Astrocyte (in vitro differentiated cells and primary cell): ENCODE measurements at places on chromosomes 12 and 14.
A peak's percentile ranks its signal among the peaks of the same experiment; 100 is the strongest.

GRCh38 chr14:91893669-91894068, 26.3 kb upstream of the TC2N start:
- no peak overlapping the region for H3K4me3 ChIP-seq
- no peak for DNase-seq
- no peaks in the 10 kb centered on the region for H3K36me3 ChIP-seq
- peaks cover 3% of the 10 kb centered on the region for H3K27me3 ChIP-seq
- H3K27ac ChIP-seq = no peak overlapping the region

DNA sequence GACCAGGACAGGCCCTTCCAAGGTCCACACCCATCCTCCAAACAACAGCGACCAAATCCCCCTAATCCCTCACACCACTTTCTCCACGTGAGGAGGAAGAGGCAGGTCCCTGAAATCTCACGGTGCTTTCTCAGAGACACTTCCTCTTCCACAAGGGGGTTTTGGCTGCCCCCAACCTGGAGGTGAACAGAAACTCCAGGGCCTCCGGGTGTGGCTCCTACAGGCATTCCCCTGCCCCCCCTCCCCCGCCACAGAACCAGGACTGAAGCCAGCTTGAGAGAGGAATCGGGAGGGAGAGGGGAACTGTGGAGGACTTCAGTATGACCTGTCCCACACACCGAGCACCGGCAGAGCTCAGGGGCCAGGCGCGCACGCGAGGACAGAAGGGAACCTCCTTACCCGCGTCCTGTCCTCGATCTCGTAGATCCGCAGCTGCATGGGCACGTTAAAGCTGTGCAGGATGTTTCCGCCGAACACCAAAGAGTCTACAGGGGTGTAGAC, 60.2 kb downstream of the KDM2B start:
- H3K4me3 ChIP-seq = no peak overlapping the region
- no peak overlapping the region for H3K27ac ChIP-seq
- H3K4me1 ChIP-seq = no peaks in the 10 kb centered on the region
- DNase-seq = no peak
- H3K27me3 ChIP-seq = no peaks in the 10 kb centered on the region

GRCh38 chr12:108838194-108839017, 19.0 kb downstream of the SSH1 start:
- peak; percentile 100 for DNase-seq
- peak overlapping the region; percentile 97 for H3K27ac ChIP-seq
- no peaks in the 10 kb centered on the region for H3K27me3 ChIP-seq

DNA sequence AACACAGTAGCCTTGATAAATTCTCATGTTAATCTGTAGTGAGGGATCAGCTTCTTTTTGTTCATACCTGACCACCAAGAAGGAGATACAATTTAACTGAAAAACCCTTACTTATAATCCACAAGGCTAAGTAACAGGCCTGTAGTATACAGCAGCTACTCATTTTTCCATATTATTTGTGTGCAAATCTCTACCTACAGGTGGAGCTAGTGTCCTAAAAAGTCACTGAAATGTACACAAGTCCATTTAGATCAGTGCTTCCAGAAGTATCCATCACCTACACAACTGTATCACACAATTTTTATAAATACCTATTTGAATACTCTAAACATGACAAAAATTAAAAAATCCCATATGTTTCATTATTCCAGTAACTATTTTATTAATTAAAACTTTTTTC, 173.2 kb downstream of the SLC35F4 start:
- no peaks in the 10 kb centered on the region for H3K36me3 ChIP-seq
- no peak overlapping the region for H3K27ac ChIP-seq
- H3K4me1 ChIP-seq = no peaks in the 10 kb centered on the region
- no peaks in the 10 kb centered on the region for H3K27me3 ChIP-seq
- DNase-seq = peak; percentile 40

- H3K27me3 ChIP-seq = no peaks in the 10 kb centered on the region
- H3K36me3 ChIP-seq = no peaks in the 10 kb centered on the region
- H3K27ac ChIP-seq = no peak overlapping the region
- no peaks in the 10 kb centered on the region for H3K4me1 ChIP-seq
Measured at GRCh38 chr14:23588884-23589598, 10.5 kb upstream of the JPH4 start.

GRCh38 chr14:21825149-21825743, 151.6 kb upstream of the OR4E1 start:
- no peak overlapping the region for H3K27ac ChIP-seq
- DNase-seq = no peak
- H3K4me3 ChIP-seq = no peak overlapping the region
- H3K4me1 ChIP-seq = no peaks in the 10 kb centered on the region
- no peaks in the 10 kb centered on the region for H3K27me3 ChIP-seq

DNA sequence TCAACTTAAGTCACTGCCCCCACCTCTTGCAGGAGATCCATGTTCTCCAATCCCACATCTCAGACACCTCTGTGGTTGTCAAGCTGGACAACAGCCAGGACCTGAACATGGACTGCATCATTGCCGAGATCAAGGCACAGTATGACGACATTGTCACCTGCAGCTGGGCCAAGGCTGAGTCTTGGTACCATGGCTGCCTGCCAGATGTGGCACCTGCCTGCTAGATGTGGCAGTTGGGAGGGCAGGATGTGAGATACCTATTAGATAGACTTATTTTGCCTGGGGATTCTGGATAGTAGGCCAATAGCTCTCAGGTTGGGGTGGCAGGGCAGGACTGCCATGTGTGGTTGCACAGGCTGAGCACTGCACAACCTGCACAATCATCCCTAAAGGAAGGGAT, 7.9 kb upstream of the KRT86 start:
- no peaks in the 10 kb centered on the region for H3K36me3 ChIP-seq
- H3K4me1 ChIP-seq = peaks cover 8% of the 10 kb centered on the region
- no peak for DNase-seq
- no peak overlapping the region for H3K4me3 ChIP-seq

GRCh38 chr14:23514644-23514957, 37.0 kb downstream of the ZFHX2 start:
- H3K27me3 ChIP-seq = no peaks in the 10 kb centered on the region
- no peak for DNase-seq
- no peak overlapping the region for H3K4me3 ChIP-seq
- H3K27ac ChIP-seq = no peak overlapping the region
- H3K36me3 ChIP-seq = no peaks in the 10 kb centered on the region
